ENCODE measurements at places on chromosomes 16 and 17.

DNA sequence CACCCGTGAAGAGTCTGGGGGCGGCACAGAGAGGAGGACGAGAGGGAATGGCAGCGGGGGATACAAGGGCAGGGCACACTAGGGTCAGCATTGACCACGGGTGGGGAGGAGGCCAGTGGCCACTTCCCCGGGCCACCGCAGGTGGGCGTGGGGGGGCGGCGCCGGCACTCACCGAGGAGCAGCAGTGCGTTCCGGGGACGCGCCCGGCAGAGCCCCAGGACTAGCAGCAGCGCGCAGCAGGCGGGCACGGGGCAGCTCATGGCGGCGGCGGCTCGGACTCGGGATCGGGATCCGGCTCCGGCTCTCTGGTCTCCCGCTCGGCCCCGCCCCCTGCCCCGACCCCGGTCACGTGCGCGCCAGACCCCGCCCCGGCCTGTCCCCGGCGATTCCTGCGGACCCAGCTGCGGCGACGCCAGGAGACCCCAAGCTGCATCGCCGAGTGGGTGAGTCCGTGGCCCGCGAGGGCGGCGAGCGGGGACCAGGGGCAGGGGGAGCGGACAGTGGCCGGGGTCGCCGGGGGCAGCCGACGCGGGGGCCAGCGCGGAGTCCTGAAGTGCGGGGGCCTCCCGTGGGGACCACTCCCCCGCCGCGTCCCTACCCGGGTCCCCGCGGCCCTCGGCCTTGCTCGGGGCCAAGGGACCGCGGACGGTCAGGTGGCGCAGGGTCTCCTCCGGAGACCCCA lies at the start of the genes SGSH and SLC26A11:
SGSH (minus strand) TSS at position 280 of the 682 bp plus-strand sequence; CDS start at position 260, 20 bp downstream.
SLC26A11 (plus strand) TSS at position 374 of the 682 bp plus-strand sequence. CDS start 1,134 bp downstream, outside the sequence.
- DNase-seq, result peak; percentile 26

DNA sequence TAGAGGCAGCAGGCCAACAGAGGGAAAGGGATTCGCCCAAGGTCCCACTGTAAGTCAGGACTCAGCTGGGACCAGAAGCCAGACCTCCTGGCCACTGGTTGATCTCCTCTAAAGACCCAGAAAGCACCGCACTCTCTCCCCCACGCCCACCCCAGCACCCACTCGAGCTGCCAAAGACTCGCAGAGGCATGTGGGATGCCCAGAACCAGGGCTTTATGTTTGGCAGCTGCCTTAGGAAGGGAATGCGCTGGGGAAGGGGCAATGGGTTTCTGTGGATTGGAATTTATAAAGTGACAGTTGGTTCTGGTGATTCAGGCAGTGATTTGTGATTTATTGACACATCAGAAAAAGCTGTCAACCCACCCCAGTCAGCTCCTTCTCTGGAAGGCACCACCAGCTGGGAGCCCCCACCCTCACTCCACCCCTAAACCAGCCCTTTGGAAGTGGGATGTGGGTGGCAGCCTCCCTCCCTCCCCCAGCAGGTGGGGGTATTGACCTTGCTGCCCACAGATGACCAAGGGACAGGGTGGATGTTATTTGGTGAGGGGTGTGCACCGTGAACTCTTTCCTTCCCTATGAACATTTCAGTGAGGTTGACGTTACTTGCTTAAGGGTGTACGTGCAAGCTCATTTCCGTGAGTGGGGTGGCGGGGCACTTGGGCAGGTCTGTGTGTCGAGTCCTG lies 76.6 kb upstream of the DNAJA2 start:
- no peak for DNase-seq

- DNase-seq, result no peak
Measured at GRCh38 chr17:79920751-79921410, 81.6 kb upstream of the CBX4 start.

DNA sequence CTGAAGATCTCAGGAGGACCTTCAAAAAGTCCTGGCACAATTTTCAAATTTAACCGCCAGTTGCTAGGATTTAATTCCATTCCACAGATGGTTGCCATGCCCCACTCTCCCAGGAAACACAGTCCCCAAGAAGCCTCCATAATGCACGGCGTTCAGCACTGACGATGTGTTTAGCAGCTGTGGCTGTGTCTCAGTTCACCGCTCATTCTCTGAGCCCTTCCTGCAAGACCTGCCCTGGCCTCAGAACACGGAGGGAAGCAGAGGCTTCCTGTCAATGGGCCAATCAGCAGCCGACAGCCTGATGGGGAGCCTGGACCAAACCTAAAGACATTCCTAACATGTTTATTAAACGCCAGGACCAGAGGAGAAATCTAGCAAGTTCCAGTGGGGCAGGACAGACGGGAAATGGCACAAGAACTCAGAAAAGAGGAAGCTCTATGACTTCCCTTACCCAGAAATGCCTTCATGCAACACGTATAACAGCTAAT lies 4.9 kb downstream of the MYLK3 start:
- DNase-seq, result no peak

GRCh38 chr17:75386430-75386829 lies 19.0 kb downstream of the GRB2 start:
- DNase-seq, result no peak

DNA sequence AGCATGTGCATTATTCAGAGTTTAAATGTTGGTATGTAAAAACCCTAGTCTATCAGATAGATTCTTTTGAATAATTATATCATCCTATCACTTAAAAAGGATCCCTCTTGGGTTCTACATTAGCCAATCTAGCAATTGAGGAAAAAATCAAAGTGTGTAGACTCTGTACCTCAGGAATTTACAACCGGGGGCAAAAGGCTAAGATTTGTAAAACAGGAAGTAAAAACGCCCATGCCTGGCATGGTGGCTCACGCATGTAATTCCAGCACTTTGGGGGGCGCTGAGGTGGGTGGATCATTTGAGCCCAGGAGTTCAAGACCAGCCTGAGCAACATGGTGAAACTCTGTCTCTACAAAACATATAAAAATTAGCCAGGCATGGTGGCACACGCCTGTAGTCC lies 58.6 kb downstream of the SLC6A4 start:
- no peak for DNase-seq

DNA sequence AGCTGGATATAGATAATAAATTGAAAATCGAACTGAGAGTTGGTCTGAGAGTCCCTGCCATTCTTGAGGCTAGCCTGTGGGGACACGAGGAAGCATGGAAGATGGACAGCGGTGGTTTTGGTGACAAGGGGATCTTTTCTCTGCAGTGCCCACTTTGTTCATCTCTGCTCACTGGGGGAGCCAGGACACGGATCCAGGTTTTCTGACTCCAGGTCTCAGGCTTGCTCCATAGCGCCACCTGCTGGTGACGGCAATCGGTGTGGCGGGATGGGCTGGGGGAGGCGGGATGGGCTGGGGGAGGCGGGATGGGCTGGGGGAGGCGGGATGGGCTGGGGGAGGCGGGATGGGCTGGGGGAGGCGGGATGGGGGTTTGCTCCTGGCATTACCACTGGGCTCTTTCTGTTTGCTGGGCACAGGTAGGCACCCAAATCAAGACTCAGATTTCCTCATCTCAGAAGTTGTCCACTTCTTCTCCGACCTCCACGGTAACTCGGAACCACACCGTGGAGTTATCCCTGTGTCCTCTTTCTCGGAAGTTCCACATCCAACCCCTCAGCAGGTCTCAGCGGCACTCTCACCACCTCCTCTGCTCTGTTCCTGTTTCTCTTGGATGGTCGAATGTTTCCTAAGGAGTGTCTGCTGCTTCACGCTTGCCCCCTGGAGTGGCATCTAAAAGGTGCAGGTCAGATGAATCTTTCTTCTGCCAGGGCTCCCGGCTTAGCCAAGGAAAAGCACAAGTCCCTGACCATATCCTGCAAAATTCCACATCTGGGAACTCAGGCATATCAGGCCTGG lies 142.4 kb downstream of the CYLD start:
- no peak for DNase-seq

DNA sequence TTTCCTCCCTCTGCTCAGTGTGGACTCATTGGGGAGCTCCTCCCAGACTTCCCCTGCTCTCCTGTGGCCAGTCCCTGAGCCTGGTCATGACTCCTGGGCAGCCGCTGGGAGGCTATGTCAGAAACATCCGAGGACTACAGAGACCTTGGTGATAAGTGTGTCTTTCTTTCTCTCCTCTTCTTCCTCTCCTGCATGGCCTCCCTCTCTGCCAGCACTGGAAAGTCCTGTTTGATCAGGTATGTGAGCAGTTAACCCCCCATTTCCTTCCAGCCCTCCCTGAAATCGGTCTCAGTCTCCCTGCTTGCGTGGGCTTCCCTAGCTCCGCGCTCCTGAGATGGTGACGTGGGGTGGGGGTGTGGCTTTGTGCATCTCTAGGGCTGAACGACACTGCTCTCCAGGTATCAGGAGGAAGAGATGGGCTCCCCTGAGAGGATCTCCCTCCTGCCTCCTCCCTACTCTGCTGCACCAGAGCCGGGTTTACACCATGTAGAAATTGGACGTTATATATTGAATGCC lies 2.1 kb downstream of the RHBDL3 start:
- DNase-seq, result peak; percentile 26

DNA sequence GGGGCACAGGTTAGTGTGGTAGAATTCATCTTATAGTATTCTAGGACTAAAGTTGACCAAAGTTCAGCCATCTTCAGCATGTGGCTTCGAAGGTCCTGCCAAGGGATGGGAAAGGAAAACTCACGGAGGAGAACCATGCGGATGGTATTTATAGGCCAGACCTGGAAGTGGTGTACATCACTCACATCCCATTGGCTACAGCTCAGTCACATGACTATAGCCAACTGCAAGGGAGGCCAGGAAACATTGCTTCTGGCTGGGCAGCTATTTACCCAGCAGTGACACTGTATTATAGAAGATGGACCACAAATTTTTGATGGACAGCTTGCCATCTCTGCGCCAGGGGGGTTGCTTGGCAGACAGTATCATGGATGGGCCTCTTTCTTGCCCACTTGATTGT lies 35.7 kb upstream of the COQ7 start:
- DNase-seq, result no peak

- no peak for DNase-seq
Measured at GRCh38 chr16:47278306-47278970, 134.7 kb upstream of the NETO2 start.

DNA sequence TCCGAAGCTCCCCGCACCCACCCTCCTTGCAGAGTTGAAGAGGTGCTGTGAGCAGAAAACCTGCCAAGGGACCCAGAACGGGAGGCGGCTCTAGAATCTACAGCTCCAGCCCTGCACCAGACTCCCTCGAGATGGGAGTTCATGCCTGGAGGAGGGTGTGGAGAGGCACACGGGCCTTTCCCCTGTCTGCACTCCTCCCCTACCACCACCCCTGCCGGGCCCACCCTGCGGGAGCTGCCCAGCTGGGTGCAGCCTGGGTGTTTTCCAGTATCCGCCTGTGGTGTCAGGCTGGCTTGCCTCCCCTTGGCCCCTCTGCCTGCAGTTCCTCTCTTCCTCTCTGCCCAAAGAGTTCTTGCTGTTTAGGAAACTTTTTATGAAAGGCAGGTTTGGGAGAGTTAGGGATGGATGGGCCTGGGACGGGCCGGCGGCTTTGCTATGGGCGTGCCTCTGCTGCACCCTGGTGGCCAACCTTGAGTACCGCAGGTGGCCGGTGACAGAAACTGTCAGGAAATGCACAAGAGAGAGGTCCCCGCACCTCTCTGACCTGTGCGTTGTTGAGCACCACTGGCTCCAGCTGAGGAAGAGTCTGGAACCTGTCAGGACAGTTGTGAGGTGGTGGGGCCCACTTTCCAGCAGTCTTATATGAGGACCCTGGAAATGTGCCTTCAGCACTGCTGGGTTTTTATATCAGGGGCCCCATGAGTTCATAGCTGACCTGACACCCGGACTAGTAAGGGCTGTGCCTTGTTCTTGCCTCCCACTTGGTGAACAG lies 354.1 kb downstream of the SEC14L1 start:
- DNase-seq, result peak; percentile 39

DNA sequence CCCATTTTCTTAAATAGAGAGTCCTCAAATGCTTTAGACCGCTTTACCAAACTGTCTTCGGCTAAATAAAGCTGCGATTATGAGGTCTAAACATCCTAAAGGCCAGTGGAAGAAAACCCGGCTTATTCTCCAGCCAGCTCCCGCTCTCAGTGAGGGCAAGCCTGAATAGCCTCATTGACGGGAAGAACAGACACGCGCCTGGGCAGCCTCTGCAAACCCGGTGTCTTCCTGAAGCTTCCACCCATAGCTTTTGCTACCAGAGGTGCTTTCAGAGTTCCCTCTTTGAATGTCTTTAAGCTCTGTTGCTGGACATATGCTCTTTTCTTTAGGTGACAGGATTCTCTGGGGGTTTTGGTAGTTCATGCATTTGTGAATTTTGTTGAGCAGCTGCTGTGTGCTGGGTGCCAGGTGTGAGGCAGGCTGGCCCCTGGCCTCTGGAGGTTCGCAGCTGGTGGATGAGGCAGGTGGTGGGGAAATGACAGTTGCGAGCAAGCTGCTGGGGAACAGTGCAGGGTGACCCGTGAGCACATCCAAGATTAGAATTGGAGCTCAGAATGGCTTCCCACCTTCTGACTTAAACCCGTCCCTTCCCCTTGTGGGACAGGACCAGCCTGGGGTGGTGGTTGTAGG lies 44.7 kb downstream of the CRISPLD2 start:
- DNase-seq, result no peak

DNA sequence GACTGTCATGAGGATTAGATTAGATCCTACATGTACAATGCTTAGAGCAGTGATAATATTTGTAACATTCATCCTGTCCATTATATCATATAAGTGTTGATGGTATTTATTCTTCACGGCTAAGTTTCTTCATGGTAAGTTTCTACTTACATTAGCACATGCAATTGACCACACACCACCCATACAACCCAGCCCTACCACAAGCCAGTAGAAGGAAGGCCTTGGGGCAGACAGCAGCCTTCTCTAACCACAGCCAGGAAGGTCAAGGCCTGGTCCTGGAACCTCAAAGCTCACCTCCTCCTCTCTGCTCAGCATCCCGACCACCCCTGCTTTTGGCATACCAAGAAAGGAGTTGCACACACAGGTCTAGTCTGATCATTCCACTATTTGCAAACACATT lies 245.2 kb upstream of the SDK2 start:
- DNase-seq, result no peak
